HT1080 (cell line): ENCODE measurements at places on chromosomes 1 and 21.
A peak's percentile ranks its signal among the peaks of the same experiment; 100 is the strongest.

GRCh38 chr1:167532375-167532774 lies 14.0 kb upstream of the CD247 start:
- DNase-seq = no peak

DNA sequence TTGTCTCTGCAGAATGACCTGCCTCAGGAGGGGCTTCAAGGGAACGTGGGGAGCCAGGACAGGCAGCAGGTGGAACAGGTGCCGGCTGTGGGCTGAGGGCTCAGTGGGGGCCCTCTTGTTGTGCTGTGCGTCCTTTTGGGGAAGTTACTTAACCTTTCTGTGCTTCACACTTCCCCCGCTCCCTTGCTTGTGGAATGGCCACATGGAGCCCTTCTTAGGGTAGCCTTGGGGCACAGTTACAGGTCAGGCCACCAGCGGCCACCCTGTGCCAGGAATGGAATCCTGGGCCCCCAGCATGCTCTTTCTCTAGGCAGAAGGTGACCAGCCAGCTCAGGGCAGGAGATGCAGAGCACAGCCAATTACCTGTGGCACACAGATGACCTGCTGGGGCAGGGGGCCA lies 2.6 kb downstream of the IKBKE start:
- DNase-seq = no peak

GRCh38 chr1:1943834-1944570 lies 24.9 kb upstream of the TMEM52 start:
- DNase-seq = no peak

- peak; percentile 47 for DNase-seq
These were observed 78.9 kb downstream of the DENND1B start for GRCh38 chr1:197696372-197696771.

DNA sequence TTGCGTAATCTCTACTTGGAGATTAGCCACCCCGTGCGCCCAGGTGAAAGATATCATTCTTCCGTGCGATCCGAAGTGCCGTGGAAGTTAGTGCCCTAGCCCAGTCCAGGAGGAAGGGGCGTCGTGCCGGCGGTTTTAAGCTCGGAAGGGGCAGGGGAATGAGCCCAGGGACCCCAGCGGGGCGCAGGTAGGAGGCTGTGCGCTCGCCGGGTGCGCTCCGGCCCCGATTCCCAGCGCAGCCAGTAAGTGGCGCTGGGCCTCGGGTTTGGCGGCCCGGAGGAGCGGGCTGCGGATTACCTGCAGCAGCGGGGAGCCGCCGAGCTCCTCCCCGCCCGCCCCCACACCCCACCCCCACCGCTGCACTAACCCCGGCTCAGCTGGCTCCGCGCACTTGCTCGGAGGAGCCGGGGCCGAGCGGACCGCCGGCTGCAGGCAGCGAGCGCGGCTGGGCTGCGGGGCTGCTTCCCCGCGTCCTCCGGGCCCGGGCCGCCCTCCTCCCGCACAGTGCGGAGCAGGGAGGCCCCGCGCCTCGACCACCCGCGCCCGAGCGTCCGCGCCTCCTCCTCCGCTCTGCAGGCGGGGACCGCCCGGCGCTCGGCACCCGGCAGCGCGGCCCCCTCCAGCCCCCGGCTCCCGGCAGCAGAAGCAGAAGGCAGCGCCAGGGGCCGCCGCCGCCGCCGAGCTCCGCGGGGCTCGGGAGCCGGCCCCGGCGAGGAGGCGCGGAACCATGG lies at the start of gene RYR2:
Gene RYR2, plus strand, starts transcription at position 390 of the 731 bp plus-strand sequence. Its CDS starts 338 bp downstream, at position 728.
- no peak for DNase-seq

- DNase-seq = no peak
These were observed 30.2 kb upstream of the OTUD3 start for GRCh38 chr1:19852036-19852435.

- no peak for DNase-seq
These were observed 43.3 kb downstream of the S100B start for GRCh38 chr21:46561445-46562090.

GRCh38 chr21:17428484-17428869 lies 84.4 kb upstream of the CXADR start:
- DNase-seq = no peak

DNA sequence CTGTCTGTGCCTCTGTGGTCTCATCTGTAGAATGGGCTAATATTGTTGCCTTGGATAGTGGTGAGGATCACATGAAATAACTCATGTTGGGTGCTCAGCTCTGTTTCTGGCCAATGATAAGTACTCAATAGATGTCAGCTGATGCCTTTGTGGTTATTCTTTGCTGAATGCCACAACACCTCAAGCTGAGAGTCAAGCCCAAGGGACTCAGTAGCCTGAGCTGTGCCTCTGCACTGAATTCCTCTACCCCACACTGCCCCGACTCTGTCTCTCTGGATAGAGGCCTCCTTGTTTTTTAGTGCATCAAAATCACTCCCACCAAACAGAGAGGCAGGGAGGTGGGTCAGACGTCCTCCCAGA lies 196.1 kb upstream of the VAMP3 start:
- DNase-seq = no peak

GRCh38 chr1:228345201-228345930 lies 61.3 kb downstream of the TRIM11 start:
- no peak for DNase-seq

GRCh38 chr1:154883919-154884868 lies 14.1 kb upstream of the KCNN3 start:
- DNase-seq = no peak

DNA sequence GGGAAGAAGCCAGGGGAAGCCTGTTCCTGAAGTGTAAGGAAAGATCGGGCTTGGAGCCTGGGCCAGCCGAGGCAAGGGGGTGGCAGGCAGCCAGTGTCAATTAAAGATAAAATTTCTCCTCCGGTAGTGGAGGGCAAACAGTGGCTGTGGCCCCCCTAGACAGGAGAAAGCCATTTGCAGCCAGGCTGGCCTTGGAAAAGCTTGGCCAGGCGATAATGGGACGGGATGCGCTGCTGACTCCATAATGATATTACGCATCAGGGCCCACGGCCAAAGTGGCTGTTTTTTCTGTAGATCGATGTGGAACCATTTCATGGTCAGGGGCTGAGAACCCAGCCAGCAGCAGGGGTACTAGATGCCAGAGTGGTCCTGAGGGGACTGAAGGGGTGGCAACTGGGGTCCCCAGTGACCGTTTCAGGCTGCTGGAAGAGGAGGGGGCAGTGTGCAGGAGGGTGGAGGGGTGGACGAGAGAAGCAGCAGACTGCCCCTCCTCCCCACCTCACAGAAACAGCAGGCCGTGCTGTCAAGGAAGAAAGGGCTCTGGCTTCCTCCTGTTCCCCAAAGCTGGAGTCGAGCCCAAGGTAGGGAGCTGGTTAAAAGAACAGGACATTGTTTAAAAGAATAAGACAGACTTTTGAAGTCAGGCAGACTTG lies 25.2 kb downstream of the KCNC4 start:
- DNase-seq = no peak

- DNase-seq = peak; percentile 53
These were observed 16.2 kb upstream of the LY9 start for GRCh38 chr1:160779626-160780397.

DNA sequence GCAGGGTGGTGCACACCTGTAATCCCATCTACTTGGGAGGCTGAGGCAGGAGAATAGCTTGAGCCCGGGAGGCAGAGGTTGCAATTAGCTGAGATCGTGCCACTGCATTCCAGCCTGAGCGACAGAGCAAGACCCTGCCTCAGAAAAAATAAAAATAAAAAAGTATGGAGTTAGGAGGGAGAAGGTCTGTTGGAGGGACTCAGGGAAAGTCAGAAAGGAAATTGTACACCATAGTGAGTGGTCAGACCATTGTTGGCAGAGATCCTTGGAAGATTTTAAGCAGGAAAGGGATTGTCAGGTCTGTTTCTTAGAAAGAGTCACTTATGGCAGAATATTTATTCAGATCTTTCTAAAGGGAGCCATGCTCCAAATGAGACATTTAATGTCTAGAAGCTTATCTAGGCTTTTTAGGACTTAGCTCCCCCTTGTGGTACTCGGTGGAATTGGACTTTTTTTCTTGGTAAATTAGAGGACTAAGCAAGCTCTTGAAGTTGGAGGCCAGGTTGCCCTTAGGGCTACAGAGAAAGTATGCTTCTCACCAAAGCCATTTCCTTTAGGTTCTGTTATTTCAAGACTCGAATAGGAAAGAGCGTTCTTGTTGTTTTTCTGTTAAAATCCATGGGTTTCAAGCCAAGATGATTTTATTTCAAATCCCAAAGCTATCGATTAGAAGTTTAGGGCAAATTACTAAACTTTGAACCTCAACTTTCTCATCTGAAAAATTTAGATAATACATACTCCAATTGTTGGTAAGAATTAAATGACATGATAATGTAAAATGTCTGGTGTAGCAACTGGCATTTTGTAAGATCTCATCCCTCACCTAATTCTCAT lies 16.5 kb downstream of the MIA3 start:
- DNase-seq = peak; percentile 72

DNA sequence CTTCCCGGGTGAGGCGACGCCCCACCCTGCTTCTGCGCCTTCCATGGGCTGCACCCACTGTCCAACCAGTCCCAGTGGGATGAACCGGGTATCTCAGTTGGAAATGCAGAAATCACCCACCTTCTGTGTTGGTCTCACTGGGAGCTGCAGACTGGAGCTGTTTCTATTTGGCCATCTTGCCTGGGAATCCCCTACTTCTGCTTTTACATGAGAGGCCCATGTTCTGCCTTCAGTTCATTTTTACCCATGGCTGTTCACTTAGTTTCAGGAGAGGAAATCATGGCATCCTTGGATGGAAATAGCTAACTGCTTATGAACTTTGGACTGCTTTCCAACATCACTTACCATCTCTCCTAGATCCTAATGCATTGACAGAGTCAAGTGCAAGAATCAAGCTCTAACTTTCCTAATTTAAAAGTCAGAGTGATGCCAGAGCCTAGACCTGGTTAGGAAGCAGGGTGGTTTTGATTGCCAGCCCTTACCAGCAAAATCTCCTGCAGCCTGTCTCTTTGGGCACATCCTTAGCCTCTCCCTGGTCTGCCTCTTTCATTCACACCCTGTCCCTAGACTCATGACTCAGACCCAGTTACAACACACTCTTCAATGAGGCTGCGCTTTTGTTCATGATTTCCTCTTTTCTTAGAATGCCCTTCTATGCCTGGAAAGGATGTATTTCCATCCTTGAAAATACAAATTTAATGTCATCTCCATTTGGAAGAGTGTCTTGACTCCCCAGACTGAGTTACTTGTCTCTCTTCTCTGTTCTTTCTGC lies 137.2 kb downstream of the KCTD3 start:
- DNase-seq = peak; percentile 64

DNA sequence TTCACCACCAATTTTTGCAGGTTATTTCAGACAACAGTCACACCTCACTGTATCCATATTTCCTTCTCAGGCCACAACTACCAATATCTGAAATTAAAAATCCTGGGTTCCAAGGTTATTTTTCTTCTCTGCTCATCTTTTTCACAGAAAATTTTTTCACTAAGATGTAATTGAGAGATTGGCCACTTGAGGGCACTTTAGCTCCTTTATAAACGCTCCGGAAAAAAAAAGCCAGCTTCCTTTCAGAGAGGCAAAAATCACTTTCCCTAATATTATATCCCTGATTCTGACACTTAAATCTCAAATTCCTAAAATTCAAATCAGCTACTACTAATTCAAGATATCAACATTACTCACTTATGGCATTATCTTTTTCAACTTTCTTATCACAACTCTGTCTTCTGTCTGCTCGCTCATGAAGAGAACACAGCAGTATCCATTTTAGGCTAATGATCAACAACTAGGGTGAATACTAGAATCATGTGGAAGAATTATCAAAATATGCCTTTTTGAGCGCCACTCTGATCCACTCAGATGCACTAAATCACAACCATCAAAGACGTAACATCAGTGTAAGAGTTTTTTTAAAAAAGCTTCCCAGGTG lies 101.4 kb upstream of the RGS1 start:
- DNase-seq = peak; percentile 46

GRCh38 chr1:209202830-209203532 lies 380.5 kb upstream of the CAMK1G start:
- peak; percentile 46 for DNase-seq

- peak; percentile 87 for DNase-seq
These were observed 39.2 kb downstream of the CDK18 start for GRCh38 chr1:205543351-205544301.

- DNase-seq = no peak
These were observed 7.5 kb downstream of the MX2 start for GRCh38 chr21:41369105-41369919.

GRCh38 chr1:86305731-86306130 lies 90.4 kb downstream of the ODF2L start:
- no peak for DNase-seq

GRCh38 chr1:51288578-51288977 lies 41.8 kb downstream of the TTC39A start:
- no peak for DNase-seq

DNA sequence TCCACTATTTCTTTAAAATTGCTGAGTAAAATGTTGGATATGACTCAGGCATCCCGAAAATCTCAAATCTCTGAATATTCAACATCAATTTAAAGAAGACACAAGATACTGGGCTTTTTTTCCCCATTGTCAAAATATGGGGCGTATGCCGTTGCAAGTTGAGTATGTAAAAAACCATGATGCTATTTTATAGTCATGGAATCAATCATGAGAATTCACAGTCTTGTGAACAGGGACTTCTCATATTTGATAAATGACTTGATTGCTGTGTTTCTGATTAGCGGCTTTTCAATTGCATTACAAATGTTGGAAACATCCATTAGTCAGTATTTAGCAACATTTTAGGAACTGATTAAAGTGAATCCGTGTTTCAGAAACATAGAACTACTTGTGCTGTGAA lies 45.3 kb downstream of the SETD4 start:
- no peak for DNase-seq

- DNase-seq = no peak
These were observed 44.5 kb downstream of the TIAM1 start for GRCh38 chr21:31299291-31300147.

DNA sequence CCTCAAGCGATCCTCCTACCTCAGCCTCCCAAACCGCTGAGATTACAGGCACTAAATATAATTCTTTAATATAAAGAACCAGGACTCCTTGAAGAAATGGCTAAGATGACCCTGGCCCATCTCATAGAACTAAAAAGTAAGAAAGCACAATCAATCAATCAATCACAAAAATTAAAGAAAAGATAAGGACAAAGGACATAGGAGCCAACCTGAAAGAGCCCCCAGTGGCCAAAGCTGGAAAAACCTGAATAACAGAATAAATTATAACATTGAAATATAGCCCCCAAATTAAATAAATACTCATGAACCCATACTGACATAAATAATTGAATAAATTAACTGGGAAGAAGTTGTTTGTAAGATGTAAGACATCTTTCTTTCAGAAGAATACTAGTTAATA lies 8.9 kb downstream of the NUP210L start:
- no peak for DNase-seq

- DNase-seq = no peak
These were observed 5.0 kb upstream of the PPP1R15B start for GRCh38 chr1:204416589-204417073.

- DNase-seq = no peak
These were observed 65.8 kb downstream of the OVGP1 start for GRCh38 chr1:111361761-111362160.
